Stimulated activated CD8-positive, alpha-beta memory T cell treated with anti-CD3 and anti-CD28 coated beads, Interleukin-7, amount 100 ng/mL, for 4 hours (primary cell): ENCODE measurements at places on chromosomes 5 and 9.

DNA sequence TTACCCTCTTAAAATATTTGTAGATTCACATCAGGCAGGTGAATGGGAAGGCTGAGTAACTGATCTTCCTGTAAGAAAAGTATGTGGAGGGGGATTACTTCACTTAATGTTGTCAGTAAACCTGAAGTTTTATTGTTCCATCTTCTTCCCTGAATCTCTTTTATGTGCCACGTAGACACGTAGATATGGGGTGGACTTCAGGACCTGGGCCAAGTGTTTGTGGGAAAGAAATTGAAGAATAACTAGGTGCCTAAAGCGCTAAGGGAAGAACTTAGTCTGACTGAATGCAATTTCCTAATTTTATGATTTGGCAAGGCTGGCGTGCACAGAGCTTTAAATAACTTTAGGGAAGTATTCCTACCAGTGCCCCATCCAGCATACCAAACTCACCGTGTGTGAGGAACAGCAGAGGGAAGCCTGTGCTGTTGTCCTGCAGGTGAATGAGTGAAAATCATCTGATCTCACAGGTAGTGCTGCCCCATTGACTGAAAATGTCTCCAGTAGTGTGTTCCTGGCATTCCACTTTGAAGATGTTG is 323.4 kb downstream of the KDM4C start:
- DNase-seq: no peak

DNA sequence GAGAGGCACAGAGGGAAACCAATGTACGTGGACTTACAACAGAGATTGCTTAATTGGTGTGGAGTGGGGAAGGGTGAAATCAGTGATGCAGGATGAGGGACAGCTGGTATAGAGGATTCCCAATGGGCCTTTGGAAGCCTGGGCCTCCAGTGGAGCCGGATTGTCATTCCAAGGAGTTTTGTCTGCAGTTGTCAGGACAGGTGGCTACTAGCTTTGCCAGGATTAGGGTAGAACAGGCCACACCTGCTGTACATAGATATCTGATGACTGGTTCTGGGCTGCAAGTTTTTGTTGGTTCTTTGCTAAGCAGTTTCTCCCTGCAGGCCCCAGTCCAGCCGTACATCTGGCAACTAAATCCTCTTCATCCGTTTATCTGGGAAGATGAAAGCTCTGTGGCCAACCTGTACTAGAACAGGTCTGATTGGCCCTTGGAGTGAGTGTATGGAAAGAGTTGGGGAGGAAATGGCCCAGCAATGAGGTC is 4.2 kb downstream of the SKP2 start:
- no peak for DNase-seq

DNA sequence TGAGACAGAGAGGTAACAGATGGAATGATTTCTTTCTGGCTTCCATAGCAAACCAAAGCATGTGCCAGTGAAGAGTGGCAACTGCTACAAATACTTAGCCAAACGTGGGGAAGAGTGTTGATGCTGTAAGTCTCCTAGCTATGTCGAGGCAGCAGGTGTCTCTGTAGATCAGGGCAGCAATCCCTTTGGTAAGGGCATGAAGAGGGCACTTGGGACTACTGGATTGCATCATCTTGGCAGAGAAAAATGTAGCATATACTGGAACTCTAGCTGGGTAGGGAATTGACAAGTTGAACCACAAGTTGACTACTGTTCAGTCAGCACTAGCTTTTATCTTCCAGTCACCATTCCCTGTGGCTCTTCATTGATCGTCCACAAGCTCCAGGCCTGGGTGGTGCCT is 75.8 kb downstream of the GHR start:
- no peak for DNase-seq

DNA sequence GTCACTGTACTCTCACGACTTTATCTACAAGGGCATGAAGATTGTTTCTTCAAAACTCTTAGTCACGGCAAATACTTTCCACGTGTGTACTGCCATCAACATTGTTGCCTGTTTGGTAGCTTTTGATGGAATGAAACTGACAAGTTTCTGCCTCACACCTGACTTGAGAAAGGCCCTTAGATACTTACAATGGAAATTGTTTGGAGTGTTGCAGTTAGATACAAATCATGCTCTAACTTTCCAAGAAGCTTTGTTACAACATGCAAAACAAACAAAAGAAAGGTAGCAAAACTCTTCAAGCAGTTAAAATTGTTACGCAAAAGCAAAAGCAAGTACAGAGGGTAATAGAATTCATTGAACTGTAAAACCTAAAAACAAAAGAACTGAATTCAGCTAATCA is 91.1 kb upstream of the TLE4 start:
- DNase-seq: no peak

DNA sequence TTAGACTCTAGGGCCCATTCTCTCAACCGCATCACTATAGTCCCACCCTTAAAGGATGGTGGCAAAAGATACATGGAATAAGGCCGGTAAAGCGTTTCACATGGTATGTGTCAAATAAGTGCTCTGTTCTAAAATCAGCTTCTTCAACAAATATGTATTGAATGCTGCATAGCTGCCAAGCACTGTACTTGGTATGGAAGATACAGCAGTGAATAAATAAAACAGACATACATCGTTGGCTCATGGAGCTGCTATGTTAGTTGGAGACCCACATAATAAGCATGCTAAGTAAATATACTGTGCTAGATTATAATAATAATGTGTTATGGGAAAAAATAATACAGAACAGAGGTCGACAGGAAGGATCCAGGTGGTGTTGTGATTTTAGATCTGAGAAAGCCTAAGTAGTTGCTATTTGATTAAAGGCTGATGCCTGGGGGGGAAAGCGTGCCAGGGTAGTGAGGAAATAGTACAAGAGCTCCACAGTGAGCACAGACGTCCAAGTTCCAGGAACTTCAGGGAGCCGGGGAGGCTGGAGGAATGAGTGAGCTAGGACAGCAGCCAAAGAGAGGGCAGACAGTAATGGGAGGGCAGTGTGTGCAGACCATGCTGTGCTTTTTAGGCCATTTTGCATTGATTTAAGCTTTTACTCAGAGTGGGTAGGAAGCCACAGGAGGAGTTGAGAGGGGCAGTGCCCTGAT is 93.7 kb downstream of the JAKMIP2 start:
- no peak for DNase-seq

DNA sequence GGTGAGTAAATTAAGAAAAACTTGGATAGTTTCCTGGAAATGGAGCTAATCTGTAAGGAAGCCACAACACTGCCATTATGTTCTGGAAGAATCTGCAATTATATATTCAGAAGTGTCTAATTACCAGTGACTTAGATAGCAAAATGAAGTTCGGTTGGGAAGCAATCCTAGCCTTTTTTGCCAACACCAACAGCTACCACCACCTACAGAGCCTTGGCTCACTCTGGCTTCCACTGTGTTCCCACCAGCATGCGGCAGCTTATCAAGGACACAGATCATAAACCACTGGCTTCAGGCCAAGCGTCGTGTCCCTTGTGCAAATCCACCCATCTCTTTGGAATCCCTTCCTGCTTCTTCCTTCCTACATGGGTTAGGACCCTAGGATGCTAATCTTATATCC is 118.0 kb upstream of the PCA3 start:
- no peak for DNase-seq

GRCh38 chr5:100690036-100690560 is 154.9 kb downstream of the FAM174A start:
- DNase-seq: no peak

GRCh38 chr5:88724201-88724600 is 158.8 kb downstream of the MEF2C start:
- DNase-seq: no peak

DNA sequence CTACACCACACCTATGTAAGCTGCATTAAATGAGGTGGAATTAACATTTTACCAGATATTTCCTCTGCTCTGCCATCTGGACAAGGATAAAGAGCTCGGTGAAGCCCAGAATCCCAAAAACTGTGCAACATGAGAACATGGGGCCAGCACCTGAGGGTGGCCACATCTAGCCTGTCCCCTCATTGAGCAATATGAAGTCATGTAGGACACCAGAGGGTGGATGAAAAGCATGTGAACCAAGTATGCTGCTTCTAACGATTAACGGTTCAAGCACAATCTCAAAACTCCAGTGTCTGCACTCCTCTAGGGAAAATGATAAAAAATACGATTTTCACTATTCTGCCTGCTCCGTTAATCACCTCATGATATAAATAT is 545.8 kb downstream of the EBF1 start:
- DNase-seq: no peak

- no peak for DNase-seq
These were observed 1035.3 kb downstream of the CDH12 start for GRCh38 chr5:21817668-21818369.

- no peak for DNase-seq
These were observed 1.1 kb upstream of the OTULINL start for GRCh38 chr5:14580398-14581034.

GRCh38 chr5:173493846-173494245 is 122.6 kb downstream of the BOD1 start:
- no peak for DNase-seq

DNA sequence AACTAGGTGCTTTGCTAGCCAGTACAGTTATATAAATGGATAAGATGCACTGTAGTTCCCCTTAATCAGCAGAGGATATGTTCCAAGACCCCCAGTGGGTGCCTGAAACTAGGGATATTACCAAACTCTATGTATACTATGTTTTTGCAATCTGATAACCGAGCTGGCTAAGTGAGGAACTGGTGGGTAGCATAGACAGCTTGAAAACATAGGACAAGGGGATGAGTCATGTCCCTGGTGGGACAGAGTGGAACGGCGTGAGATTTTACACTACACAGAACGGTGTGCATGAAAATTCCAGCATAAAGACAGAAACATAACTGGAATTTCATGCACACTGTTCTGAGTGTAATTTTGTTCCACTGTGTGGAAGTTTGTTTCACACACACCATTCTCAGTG is 86.9 kb downstream of the BASP1 start:
- no peak for DNase-seq

GRCh38 chr5:73964352-73964865 is 338.4 kb downstream of the ARHGEF28 start:
- DNase-seq: no peak

- no peak for DNase-seq
These were observed 311.5 kb upstream of the TARS1 start for GRCh38 chr5:33129309-33129708.

GRCh38 chr5:180806351-180807011 is 3.9 kb upstream of the MGAT1 start:
- DNase-seq: no peak

DNA sequence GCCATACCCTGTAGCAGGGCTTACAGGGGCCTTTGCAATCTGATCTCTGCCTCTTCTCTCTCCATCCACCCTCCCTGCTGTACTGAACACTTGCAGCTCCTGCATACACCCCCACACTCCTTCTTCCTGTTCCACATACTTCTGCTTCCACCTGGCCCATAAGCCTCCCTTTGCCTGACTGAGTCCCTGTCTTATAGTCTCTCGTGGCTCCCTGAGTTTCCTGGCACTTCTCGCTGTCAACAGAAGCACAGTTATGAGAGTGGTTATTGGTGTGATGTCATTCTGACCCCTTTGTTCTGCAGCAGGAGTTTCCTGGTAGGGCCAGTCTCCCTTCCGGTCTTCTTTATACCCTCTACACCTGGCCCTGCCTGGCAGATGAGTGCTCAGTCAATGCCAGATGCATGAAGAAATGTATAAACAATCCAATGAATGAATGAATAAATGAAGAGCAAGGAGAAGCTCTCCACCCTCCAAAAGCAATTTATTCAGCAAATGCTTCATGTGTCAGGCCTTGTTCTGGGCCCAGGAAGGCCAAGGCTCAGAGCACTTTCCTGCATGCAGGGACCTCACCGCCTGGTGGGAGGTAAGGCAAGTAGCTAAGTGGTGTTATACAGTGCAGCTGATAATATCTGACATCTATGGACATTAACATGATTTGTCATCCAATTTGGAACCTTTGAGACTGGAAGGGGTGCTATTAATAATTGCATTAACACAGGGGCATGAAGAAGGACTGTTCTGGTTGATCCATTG is 20.5 kb upstream of the CSF1R start:
- no peak for DNase-seq

- DNase-seq: no peak
These were observed 662.7 kb upstream of the RGMB start for GRCh38 chr5:98110791-98111190.

DNA sequence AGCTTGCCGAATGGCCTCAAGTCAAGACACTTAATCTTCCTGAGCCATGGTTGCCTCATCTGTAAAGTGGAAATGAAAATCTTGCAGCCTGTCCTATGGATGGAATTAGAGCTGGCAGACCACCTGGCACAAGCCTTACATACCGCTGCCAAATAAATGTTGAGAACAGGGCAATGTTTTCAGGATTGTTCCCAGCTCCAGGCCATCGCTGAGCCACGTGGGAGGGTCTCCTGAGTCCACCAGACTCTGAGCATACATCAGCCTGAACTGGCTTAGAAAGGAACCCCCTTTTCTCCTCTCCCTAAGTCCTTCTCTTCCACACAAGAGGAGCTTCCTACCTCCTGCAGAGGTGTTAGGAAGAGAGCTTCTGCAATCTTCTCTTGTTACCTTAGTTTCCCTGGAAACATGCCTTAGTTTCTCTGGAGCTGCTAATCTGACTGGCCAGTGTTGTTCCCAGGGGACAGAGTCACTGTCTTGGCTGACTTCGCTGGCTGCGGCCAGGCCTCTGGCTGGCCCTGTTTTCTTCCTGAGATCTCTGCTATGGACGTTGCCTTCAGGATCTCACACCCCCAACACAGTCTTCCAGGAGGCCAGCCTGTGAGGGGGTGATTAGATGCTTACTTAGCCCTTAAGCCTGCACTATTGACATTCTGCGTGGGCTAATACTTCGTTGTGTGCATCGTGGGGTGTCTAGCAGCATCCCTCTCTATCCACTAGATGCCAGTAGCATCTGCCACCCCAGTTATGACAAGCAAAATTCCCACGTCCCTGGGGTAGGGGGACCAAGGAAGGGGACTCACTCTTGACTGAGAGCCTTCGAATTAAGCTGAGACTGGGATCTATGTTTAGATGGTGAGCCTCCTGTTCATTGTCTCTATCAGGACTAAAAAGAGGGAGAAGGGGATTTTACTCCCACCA is 62.2 kb downstream of the BOD1 start:
- DNase-seq: no peak

DNA sequence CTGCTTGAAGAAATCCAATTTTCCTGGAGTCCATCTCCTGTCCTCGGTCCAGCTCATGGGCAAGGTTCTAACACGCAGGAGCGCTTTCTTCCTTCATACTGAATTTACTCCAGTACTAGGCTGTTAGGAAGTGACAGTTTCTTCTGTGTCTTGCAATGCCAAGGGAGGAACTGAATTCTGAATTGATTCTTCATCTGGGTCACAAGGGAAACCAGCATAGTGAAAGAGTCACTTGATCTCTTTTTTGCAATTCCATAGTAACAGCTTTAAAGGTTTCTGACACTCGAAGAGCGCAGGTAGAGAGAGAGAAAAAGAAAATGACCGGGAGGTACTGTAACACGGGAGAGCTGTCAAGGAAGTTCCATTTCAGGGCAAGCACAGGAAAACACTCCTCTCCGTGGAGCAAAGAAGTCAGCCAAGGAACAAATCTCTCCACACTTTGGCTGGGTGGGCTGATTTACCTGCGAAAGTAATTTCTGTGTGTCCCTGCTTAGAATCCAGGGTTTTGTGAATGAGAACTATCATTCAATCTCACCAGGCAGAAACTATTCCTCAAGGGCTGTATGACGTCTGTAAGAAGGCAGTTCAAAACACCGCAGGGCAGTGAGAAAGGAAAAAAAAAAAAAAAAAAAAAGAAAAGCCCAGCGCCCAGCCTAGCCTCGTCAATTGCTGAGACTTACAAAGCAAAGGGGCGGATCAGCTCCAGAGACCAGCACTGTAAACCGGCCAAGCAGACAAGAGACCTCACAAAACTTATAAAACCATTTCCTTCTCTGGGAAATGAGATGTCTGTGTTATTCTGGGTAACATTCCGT is 617.8 kb downstream of the PDE4D start:
- DNase-seq: no peak
